Uterus (tissue), 4 donors: ENCODE measurements at places on chromosomes 7 and 10. TPM values are rescaled to one million over a fixed set of nuclear protein-coding genes. Genes with fewer than 3 reads are reported as not detected.
A peak's percentile ranks its signal among the peaks of the same experiment; 100 is the strongest.

Gene CTNNA3
- total RNA-seq = 1.5 TPM

Gene OR2A7
- total RNA-seq = 3.8 TPM

Gene TFPI2
- 6.2 TPM for total RNA-seq

Gene STEAP1B
- total RNA-seq = not detected

Gene SPDYE18
- 1.6 TPM for total RNA-seq

Gene PTN
- total RNA-seq = 118 TPM

Gene ZFAND2A
- total RNA-seq = 17.6 TPM

DNA sequence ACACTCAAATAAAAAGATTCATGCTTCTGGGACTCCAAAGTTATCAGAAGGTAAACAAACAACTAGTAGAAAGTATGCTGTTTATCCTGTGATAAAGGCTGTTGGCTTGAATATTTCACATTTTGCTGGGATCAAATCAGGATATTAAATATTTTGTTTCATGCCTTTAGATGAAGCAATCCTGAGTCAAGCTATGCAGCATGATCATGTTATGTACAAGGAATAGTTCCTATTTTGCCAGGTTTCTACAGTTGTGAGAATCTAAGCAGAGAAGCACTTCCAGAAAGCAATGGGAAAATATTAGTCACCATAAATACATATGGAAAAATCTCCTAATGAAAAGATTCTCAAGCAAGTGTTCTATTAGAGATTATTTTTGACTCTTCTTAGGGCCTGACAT is 262.8 kb upstream of the PCDH15 start:
- H3K4me1 ChIP-seq = no peaks in the 10 kb centered on the region
- no peak for DNase-seq
- no peak overlapping the region for H3K4me3 ChIP-seq
- no peaks in the 10 kb centered on the region for H3K36me3 ChIP-seq

- no peaks in the 10 kb centered on the region for H3K36me3 ChIP-seq
- DNase-seq = no peak
- no peaks in the 10 kb centered on the region for H3K27me3 ChIP-seq
- H3K4me1 ChIP-seq = no peaks in the 10 kb centered on the region
- no peak overlapping the region for H3K4me3 ChIP-seq
- H3K27ac ChIP-seq = no peak overlapping the region
Measured at GRCh38 chr10:53841483-53842145, 959.4 kb downstream of the PCDH15 start.

GRCh38 chr10:119770928-119771327 is 45.1 kb downstream of the INPP5F start:
- DNase-seq = no peak
- no peaks in the 10 kb centered on the region for H3K27me3 ChIP-seq
- peak overlapping the region; percentile 71 for H3K27ac ChIP-seq
- no peak overlapping the region for H3K4me3 ChIP-seq

DNA sequence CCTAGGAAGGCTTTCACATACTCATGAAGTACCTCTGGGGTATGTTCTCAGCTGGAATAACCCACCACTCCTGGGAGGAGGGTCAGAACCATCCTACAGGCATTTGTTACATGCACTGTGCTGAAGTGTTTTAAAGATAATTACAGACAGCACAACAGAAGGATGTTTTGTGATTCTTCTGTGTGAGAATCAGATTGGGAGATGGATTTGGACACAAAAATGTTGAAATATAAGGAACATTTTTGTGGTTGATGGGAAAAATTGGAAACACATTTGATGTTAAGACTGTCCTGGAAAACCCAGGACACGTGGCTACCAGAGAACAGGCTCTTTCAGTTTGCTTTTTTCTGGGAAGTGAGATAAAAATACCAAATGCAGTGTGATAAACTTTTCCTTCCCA is 61.4 kb downstream of the BICC1 start:
- H3K27me3 ChIP-seq = no peaks in the 10 kb centered on the region
- H3K36me3 ChIP-seq = no peaks in the 10 kb centered on the region
- no peaks in the 10 kb centered on the region for H3K4me1 ChIP-seq

DNA sequence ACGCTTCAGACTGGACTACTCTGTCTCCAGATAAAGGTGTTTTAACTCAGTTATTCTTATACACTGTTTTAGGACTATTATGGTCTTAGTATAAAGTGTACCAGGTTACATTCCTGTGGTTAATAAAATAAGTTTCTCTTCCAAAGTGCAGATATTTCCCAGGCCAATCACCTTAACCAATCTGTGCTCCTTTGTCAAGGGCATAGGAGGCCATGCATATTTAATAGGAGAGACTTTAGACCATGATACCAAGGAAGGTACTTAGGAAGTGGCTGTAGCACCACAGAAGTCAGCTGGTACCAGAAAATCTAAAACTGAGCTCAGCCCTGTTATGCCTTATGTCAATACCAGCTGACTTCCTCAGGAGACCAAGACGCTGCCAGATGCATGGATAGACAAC is 226.5 kb upstream of the TMEM72 start:
- H3K27me3 ChIP-seq = no peaks in the 10 kb centered on the region
- no peak overlapping the region for H3K4me3 ChIP-seq
- H3K36me3 ChIP-seq = no peaks in the 10 kb centered on the region
- no peaks in the 10 kb centered on the region for H3K4me1 ChIP-seq
- no peak for DNase-seq

DNA sequence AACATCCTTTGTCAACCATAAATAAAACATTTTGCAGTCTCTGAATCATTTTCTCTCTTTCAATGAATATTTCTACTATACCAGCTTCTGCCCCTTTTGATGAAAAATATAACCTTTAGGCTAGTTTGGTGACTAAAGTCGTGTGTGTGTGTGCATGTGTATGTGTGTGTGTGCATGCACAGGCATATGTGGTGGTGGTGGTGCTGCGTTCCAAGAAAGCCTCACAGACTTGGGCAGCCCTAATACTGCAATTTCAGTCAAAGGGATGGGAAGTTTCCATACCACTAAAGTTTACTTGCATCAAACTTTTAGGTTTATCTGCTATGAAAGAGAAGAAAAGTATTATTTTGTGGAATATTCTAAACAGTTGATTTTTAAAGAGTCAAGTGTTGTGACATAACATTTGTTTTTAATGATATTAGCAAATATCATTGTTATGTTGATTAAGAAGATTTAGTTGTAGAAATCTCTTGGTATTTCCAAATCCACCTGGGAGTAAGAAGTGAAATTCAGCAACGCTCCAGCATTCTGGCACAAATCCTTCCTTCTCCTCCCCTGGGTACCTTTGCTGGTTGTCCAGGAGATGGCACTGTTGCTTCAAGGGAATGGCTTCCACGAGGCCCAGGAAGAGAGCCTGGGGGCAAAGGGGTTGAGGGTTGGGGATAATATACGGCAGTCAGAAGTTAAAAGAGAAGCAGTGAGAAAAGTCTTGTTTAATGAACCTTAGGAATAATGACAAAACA is 41.5 kb downstream of the ASB4 start:
- peak; percentile 68 for DNase-seq
- no peaks in the 10 kb centered on the region for H3K27me3 ChIP-seq
- no peak overlapping the region for H3K4me3 ChIP-seq
- H3K27ac ChIP-seq = no peak overlapping the region
- no peaks in the 10 kb centered on the region for H3K36me3 ChIP-seq

GRCh38 chr10:51074238-51075028 is at the start of gene PRKG1:
PRKG1 (plus strand) TSS chr10:51074487.
- no peaks in the 10 kb centered on the region for H3K36me3 ChIP-seq
- H3K27me3 ChIP-seq = no peaks in the 10 kb centered on the region
- H3K27ac ChIP-seq = peak within 1 kb of the TSS; percentile 92
- DNase-seq = peak; percentile 81

- no peaks in the 10 kb centered on the region for H3K27me3 ChIP-seq
- H3K36me3 ChIP-seq = no peaks in the 10 kb centered on the region
- no peak for DNase-seq
- H3K4me3 ChIP-seq = no peak overlapping the region
- H3K27ac ChIP-seq = no peak overlapping the region
Measured at GRCh38 chr7:141714571-141714970, 6.4 kb downstream of the WEE2 start.

DNA sequence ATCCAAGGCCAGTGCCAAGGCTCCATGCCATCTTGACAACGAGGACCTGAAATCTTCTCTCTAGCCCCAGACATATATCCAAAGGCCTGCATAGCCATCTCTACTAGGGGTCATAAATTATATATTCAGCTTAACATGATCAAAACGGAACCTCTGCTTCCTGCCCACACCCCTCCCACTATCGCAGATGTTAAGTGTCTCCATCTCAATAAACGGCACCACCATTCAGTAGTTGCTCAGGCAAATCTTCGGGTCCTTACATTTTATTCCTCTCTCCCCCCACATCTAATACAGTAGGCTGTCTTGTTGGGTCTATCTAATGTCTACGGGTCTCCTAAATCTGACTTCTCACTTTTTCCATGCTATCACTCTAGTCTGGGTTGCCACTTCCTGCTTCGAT is 201.1 kb upstream of the PLXNA4 start:
- no peak overlapping the region for H3K27ac ChIP-seq
- H3K4me3 ChIP-seq = no peak overlapping the region
- DNase-seq = no peak
- no peaks in the 10 kb centered on the region for H3K4me1 ChIP-seq

GRCh38 chr10:95796504-95796903 is 40.5 kb downstream of the ENTPD1 start:
- no peak overlapping the region for H3K4me3 ChIP-seq
- no peak overlapping the region for H3K27ac ChIP-seq
- DNase-seq = no peak
- H3K27me3 ChIP-seq = no peaks in the 10 kb centered on the region
